ENCODE measurements at places on chromosomes 2 and 18. TPM values are rescaled to one million over a fixed set of nuclear protein-coding genes. Genes with fewer than 3 reads are reported as not detected.

- H3K36me3 ChIP-seq: no peaks in the 10 kb centered on the region
- H3K27me3 ChIP-seq: no peaks in the 10 kb centered on the region
- H3K4me1 ChIP-seq: no peaks in the 10 kb centered on the region
- H3K27ac ChIP-seq: no peak overlapping the region
These were observed 130.6 kb upstream of the MC4R start for GRCh38 chr18:60503199-60503598.

DNA sequence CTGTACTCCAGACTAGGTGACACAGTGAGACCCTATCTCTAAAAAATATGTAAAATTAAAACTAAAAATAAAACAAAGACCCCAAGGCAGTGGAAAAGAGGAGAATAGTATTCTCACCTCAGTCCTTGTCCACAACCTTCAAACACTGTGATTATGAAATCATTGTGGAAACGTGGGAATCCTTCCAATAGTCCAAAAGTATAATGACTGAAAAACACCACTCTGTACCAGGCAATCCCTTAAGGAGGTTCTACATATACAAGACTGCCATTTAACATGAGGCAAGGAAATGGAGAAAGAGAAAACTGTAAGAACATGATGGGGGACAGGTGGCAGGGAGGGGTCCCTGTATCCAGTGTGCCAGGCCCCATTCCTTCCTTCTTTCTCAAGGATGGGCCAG, 66.1 kb downstream of the ACVR1 start:
- H3K27me3 ChIP-seq: no peaks in the 10 kb centered on the region
- no peak for DNase-seq
- no peak overlapping the region for H3K4me3 ChIP-seq
- H3K4me1 ChIP-seq: peaks cover 26% of the 10 kb centered on the region

DNA sequence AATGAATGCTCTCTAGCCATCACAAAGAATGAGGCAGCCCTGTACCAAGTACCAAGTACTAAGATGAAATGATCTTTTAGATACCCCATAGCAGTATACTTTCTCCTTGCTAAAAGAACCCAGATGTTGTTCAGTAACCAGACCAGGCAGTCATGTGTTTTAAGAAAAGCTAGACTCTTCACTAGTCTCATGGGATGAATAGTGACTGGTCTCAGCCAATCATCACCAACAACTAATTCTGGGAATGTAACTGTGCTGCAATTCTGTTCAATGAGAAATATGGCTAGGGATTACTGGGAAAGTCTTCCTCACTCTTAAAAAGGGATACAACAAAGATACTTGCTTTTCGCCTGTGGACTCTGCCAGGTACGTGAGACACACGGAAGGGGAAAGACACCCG, 29.5 kb downstream of the MBOAT2 start:
- no peak for DNase-seq
- H3K36me3 ChIP-seq: no peaks in the 10 kb centered on the region
- H3K27me3 ChIP-seq: no peaks in the 10 kb centered on the region

DNA sequence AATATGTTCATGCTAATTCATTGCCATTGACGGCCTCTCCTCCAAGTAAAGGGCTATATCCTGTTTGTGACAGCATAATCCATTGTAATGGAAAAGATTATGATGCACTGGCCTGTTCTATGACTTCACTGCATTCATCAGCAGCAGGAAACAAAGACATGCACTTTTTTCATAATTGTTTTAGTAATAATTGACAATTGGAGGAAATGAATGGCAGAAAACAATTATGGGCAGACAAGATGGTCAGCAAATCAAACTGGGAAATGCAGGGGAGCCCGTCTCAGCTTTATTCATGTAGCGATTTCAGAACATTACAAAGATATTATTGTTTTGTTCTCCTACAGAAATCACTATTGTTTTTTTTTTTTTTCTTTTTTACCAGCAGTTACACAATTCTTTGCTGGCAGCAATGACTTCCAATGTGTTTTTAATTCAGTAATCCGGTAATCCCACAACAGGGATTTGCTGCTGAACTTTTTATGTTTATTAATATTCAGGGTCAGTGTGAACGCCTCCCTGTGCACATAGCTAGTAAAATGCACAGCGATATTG, 33.8 kb upstream of the RASGRP3 start:
- H3K36me3 ChIP-seq: no peaks in the 10 kb centered on the region
- H3K4me1 ChIP-seq: no peaks in the 10 kb centered on the region
- H3K27me3 ChIP-seq: no peaks in the 10 kb centered on the region

DNA sequence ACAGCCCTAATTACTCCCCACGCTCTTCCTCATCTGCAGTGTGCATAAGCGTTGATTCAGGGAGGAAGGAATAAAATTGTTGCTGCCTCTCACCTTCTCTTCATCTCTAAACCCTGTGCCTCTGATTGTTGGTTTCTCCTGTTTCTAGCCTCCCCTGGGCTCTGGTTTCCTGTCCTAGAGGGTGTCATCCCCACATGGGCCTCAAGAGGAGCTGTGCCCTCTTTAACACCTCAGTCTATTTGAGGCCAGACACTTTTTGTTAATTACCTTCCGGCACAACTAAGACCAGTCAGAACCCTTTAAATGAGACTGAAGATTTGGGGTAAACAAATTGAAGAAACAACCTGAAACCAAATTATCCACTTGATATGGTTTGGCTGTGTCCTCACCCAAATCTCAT, 9.7 kb downstream of the CTAGE1 start:
- H3K27me3 ChIP-seq: no peaks in the 10 kb centered on the region
- no peaks in the 10 kb centered on the region for H3K36me3 ChIP-seq
- no peaks in the 10 kb centered on the region for H3K4me1 ChIP-seq
- H3K4me3 ChIP-seq: no peak overlapping the region

GRCh38 chr18:59643740-59644139, 53.5 kb downstream of the CCBE1 start:
- no peak for DNase-seq
- H3K4me1 ChIP-seq: no peaks in the 10 kb centered on the region
- no peaks in the 10 kb centered on the region for H3K36me3 ChIP-seq
- no peak overlapping the region for H3K27ac ChIP-seq
- H3K4me3 ChIP-seq: no peak overlapping the region

DNA sequence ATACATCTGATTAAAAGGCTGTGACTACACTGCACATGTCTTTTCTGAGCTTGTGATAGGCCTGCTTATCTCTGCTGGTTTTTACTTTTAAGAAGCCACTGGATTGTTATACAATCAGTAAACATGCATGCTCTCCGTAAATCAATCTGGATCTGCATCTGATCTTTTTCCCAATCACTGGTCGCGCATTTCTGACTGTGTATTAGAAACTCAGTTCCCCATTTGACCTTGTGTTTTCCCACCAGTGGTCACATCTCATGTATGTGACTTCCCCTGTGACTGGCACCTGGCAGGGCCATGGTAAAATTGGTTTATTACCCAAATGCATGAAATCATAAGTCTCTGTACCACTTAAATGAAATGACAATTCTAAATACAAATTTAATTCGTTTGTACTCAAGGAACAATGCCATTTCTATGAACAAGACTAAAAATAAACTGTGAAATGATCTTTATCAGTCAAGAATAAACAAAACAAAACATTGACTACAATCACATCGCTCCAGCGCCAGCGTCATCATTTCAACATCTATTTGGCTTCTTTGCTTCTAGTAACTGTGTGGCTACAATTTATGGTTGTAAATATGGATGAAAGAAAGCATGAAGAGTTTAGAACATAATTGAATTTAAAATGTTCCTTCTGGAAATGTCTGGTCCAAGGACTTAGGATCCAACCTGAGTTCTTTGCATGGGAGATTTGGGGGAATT, 396.6 kb upstream of the TRIB2 start:
- no peaks in the 10 kb centered on the region for H3K27me3 ChIP-seq
- H3K36me3 ChIP-seq: no peaks in the 10 kb centered on the region
- H3K4me3 ChIP-seq: no peak overlapping the region
- no peak for DNase-seq
- H3K27ac ChIP-seq: no peak overlapping the region
- H3K4me1 ChIP-seq: peaks cover 32% of the 10 kb centered on the region

Gene PLB1
- total RNA-seq: 33.6 TPM

Gene NIF3L1
- total RNA-seq: 28.0 TPM

GRCh38 chr18:74613381-74613780, 15.7 kb downstream of the ZNF407 start:
- no peaks in the 10 kb centered on the region for H3K36me3 ChIP-seq
- no peak overlapping the region for H3K4me3 ChIP-seq
- no peak for DNase-seq
- H3K27ac ChIP-seq: no peak overlapping the region
- no peaks in the 10 kb centered on the region for H3K27me3 ChIP-seq
- H3K4me1 ChIP-seq: no peaks in the 10 kb centered on the region

DNA sequence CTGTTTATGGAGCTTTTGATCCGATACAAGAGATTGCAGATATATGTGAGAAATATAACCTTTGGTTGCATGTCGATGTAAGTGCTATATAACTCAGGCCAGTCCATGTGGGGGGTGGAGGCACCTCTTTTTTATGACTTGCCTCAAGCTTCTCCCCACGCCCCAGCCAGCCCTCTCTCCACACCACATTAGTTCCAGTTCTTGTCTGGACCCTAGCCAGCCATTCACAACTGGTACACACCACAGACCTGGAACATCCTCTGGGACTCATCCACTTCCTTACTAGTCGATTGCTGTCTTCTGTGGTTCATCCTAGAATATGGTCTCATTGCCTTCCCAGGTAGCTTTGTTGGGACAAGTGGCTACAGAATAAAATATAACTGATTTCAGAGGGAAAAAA, 31.0 kb downstream of the GAD1 start:
- H3K36me3 ChIP-seq: no peaks in the 10 kb centered on the region
- H3K4me3 ChIP-seq: no peak overlapping the region
- no peaks in the 10 kb centered on the region for H3K4me1 ChIP-seq
- no peak overlapping the region for H3K27ac ChIP-seq
- DNase-seq: no peak

- no peaks in the 10 kb centered on the region for H3K36me3 ChIP-seq
- DNase-seq: peak; percentile 13
- no peaks in the 10 kb centered on the region for H3K4me1 ChIP-seq
- H3K27me3 ChIP-seq: no peaks in the 10 kb centered on the region
These were observed 62.8 kb upstream of the OTOS start for GRCh38 chr2:240203031-240203787.

DNA sequence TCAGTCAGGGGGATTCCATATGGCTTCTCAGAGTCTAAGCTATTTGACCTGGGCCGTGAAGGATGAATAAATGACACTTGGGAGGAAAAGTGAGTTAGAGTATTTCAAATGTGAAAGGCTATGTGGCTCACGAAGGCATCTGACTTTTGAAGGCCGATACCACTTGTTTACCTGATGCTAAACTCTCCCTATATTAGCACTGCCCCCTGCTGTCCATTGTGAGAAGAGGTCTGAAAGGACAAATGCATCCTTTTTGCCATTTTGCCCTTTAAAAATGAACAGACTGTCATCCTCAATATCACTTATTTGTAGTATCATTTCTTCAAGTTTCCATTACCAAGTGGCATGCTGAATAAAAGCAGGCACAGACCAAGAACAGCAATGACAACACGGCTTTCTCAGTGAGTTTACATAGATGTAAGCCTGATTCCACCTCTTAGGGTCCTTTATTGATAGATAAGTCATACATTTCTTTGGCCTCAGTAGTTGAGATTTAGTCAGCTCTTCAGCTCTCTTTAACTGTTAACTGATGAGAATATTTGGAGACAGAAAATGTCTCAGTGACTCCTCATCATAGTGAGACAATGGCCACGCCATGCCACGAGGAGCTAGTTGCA, 40.1 kb downstream of the DOCK10 start:
- H3K27ac ChIP-seq: peak overlapping the region; percentile 45
- peaks cover 4% of the 10 kb centered on the region for H3K4me1 ChIP-seq
- no peak overlapping the region for H3K4me3 ChIP-seq
- no peaks in the 10 kb centered on the region for H3K27me3 ChIP-seq
- no peaks in the 10 kb centered on the region for H3K36me3 ChIP-seq
- DNase-seq: peak; percentile 78

Measured in adrenal gland (tissue), 19 donors.